ENCODE measurements at places on chromosomes 1 and 21.

DNA sequence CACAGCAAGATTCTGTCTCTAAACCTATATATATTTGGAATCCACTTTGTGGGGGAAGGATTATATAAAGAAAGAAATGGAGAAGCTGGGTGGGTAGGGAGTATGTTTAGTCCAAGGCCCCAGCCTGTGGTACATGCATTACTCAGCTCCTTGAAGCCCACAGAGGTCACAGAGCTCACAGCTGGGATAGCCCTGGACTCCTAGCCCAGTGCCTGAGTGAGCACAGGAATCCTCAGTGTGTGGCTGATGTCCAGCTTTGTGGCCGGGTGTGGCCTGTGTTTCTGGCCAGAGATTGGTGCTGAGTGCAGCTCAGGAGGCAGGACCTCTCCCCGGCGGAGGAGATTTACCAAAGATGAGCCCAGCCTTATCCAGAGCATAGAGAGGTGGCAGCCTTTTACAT, 7.6 kb downstream of the CAPN9 start:
- no peak for DNase-seq

DNA sequence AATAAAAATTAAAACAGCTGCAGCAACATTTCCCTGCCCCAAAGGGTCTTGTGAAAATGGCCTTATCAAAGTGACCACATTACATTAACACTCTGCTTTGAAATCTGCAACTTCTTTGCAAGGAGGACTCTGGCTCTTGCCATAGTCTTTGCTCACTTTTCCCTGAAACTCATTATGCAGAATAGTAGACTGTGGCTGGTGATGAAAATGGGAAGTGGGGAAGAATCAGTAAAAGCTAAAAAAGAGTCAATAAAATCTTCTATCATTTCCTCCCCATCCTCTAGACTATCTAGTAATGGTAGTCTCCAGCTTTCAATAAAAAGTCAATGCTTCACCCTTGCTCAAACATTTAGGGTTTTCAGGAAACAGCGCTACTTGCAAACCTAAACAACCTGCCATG, 18.6 kb upstream of the NUP133 start:
- DNase-seq = no peak

GRCh38 chr1:25190260-25190659, 42.0 kb downstream of the SYF2 start:
- no peak for DNase-seq

DNA sequence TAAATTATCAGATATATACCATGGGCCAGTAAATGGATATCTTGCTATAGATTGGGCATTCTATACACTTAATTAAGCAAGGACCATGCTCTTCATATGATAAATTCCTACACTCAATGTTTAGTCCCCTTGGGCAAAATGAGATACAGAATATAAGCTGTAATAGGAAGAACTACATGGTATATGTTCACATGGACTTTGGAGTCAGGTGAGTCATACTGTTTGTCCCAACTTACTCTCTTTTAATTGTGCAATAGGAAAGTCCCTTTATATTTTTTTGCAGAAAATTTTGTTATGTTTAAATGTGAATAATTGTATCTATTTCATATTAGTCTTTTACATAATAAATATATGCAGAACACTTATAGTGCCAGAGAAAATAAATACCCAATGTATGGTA, 820.2 kb upstream of the ADAMTS5 start:
- no peak for DNase-seq

DNA sequence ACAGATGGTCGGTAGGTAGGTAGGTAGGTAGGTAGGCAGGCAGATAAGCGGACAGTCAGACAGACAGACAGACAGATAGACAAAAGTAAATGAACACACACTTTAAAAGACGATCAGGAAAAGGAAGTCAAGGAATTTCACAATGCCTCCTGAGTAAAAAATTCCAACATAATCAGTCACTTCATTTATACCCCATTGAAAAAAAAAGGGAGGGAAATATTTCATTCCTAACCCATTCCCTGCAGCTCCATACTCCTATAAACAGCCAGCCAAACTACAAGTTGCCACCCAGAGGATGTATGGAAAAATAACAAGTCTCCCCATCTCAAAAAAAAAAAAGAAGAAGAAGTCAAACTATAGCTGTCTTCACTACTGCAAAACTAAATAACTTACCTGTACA, 43.4 kb downstream of the ZZZ3 start:
- DNase-seq = no peak

DNA sequence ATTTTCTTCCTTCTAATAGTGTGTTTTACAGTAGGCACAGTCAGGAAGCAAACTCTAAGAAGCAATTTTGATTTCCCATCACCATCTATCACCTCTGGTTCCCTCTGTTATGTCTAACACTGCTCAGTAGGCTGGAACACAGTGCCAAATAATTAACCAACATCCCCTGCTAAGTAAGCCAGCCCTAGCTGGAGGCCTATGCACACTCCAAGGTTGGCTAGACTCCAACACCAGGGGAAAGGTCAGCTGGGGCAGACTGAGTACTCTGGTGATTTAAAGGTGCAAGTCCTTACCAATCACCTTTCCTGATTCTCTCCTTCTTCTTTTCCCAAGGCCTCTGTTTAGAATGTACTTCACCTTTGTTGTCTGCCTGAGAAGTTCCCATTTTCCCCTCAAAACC, 46.5 kb upstream of the BEND5 start:
- no peak for DNase-seq

GRCh38 chr1:176801514-176802020, 338.6 kb downstream of the PAPPA2 start:
- no peak for DNase-seq

- no peak for DNase-seq
Observed at GRCh38 chr1:207817778-207818751, 66.2 kb downstream of the CD46 start.

DNA sequence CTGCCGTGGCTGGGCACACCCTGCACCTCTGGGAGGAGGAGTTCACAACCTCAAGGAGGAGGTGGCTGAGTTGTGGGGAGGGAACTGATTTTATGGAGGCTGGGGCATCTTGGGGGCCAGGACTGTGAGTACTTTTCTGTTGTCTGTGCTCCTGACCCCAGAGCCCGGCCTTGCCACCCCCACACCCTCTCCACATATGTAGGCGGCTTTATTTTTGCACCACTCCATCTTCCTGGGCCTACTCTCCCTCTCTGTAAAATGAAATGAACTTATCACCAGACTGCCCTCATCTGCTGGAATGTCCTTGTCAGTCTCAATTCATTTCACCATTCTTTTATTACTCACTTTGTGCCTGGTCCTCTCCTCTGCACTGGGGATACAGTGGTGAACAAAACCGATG, 12.8 kb downstream of the FOXD2 start:
- no peak for DNase-seq

- DNase-seq = no peak
Observed at GRCh38 chr1:228060458-228061190, 21.9 kb upstream of the ARF1 start.

- DNase-seq = no peak
Observed at GRCh38 chr1:56534130-56534651, 45.2 kb downstream of the PLPP3 start.

DNA sequence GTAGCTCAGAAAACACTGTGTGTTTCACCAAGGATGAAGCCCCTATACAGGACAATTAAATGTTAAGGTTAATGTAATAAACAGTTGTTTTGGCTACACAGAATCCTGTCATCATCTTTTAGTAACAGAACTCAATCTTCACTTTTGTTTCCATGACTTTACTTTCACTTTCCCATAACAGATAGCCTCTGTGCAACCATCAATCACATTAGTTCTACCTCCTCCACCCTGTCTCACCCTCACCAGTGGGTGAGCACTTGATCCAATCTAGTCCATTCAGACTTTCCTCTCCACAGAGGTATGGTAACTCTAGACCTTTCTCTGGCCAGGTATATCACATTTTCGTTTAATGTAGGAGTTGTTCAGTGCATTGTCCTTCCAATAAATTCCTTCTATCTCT, 1018.5 kb downstream of the ADGRL2 start:
- no peak for DNase-seq

- no peak for DNase-seq
Observed at GRCh38 chr1:72280711-72281110, 1.6 kb downstream of the NEGR1 start.

DNA sequence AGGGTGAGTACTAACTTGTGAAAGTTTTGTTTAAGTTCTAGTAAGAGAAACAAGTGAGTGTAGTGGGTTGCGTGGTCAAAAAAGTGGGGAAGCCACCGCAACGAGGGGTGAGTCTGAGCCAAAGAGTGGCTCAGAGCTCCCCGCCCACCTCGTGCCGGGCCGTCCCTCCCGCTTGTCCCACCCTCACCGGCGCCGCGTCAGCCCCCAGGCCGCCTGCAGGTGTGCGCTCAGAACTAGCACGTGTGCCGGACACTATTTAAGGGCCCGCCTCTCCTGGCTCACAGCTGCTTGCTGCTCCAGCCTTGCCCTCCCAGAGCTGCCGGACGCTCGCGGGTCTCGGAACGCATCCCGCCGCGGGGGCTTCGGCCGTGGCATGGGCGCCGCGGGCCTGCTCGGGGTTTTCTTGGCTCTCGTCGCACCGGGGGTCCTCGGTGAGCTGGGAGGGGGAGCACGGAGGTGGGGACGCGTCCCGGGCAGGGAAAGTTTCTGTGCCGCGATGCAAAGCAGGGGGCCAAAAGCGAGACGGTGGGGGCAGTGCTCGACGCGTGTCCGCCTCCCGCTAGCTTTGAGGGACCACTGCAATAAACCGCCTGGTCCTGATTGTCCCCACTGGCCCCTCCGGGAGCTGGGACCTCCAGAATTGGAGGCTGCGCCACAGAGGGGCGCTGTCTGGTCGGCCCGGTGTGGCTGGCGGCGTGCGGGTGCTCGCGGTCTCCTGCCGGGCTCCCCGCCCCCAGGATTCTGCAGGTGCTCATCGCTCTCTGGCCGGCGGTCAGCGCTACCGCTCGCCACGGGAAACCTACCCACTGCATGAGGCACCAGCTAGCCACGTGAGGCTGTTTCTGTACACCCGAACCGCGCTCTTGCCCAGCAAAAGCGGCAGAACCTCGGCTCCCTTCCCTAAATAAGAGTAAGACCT, at the start of gene CR2:
Gene CR2, plus strand, starts transcription at position 283 of the 919 bp plus-strand sequence. Its CDS starts 91 bp downstream, at position 374.
- peak; percentile 48 for DNase-seq

GRCh38 chr21:20662514-20662913, 335.7 kb upstream of the NCAM2 start:
- DNase-seq = no peak

GRCh38 chr1:19435851-19436455, 49.4 kb downstream of the CAPZB start:
- DNase-seq = no peak

DNA sequence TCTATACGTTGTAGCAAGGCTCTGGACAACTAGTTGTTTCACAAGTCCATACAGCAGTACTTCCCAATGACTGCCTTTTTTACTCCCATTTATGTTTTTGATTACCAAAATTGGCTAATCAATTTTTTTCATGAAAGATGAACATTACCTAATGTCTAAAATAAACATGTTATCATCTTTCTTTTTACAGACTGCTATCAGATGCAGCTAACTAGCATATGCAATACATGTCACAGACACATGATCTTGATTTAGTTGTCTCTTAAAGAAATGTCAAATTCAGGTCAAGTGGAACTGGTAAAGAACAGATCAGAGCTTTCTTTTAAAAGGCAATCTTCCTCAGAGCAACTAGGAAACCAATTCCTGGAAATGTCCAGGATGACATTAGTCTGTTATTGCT, 630 bp upstream of the DBT start:
- no peak for DNase-seq

DNA sequence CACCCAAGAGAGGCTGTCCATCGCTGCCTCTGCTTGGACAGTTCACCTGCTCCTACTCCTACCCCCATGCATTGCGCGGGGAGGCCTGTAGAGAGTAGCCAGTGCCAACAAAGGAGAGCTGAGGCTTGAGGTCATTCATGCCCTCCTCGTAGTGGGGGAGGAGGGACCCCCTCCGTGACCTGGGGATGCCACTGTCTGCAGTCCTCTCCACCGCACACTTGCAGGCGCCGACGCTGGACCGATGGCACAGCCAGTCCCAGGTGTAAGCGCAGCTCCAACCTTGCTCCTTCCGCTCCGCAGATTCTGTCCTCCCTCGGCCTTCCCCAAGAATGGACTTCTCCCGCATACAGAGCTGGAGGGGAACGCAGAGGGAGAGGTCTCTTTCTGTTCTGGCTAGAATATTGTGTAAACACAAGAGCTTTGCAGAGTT, 672 bp upstream of the PHLDA3 start:
- no peak for DNase-seq

GRCh38 chr1:103783944-103784377, 34.3 kb downstream of the AMY1C start:
- no peak for DNase-seq

- no peak for DNase-seq
Observed at GRCh38 chr1:97632075-97632474, 288.8 kb downstream of the DPYD start.

GRCh38 chr21:14766241-14766640, 220.1 kb upstream of the SAMSN1 start:
- no peak for DNase-seq

GRCh38 chr1:66367369-66367768, 166.6 kb upstream of the SGIP1 start:
- DNase-seq = no peak

DNA sequence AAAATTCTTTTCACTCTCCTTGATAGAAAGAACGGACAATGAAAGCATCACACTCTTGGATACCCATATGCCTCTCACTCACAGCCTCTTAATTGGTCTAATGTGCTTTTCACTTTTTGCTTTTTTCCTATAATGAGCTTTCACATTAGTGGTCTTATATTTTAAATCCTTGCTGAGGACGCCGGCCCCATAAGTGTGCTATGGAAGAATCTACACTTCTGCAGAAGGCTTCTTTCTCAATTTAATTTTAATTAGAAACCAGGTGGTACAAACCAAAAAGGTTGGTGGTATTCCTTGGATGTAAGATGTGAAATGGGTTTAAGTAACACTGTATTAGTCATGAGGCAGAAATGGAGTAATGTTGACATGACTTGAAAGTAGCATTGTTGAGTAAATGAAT, 190.6 kb upstream of the NFIA start:
- no peak for DNase-seq

- DNase-seq = no peak
Observed at GRCh38 chr1:198915327-198916231, 276.7 kb downstream of the PTPRC start.

DNA sequence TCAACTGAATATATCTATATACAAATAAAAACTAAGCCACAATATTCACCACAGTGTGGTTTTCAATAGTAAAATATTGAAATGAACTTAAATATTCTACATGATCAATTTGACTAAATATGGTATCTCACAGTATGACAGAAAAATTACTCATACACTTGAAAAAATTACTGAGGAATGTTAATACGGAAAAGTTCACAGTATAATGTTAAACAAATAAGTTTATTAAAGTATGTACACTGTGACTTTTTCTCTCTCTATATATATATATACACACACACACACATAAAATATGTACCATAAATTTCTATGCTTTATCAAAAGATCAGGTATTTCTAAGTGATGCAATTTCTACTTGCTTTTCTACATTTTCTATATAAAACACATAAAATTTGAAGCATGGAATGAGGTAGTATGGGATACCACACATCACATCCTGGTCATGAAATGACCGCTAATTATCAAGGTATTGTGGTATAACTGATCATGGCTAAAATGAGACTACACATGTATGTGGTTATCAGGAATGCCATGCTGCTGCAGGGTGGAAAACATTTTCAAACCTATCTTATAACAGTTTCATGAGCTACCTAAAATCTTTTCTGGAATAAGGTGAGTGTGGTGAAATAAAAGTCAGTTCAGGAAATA, 102.3 kb downstream of the CDC42BPA start:
- DNase-seq = no peak
